ENCODE measurements at places on chromosomes 6 and 20.

DNA sequence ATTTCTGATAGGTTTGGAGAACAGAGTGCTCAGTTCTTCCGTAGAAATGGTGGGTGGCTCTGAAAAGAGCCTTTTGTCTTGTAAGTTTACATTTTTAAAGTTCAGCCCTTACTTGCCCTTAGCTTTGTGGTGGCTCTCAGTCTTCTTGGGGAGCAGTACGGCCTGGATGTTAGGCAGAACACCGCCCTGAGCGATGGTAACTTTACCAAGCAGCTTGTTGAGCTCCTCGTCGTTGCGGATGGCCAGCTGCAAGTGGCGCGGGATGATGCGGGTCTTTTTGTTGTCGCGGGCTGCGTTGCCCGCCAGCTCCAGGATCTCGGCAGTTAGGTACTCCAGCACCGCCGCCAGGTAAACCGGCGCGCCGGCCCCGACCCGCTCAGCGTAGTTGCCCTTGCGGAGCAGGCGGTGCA is 19.5 kb downstream of the OR2B2 start:
- no peak for DNase-seq

- DNase-seq = peak; percentile 92
These were observed 1567.8 kb upstream of the DEFB115 start for GRCh38 chr20:29689411-29690225.

GRCh38 chr6:137044366-137045221 is at the start of gene IL20RA:
TSS of gene IL20RA (minus strand) at chr6:137044965. CDS start at chr6:137044728, 237 bp downstream.
- DNase-seq = peak; percentile 77

GRCh38 chr20:50388733-50389437 is 121.3 kb upstream of the PTPN1 start:
- no peak for DNase-seq

DNA sequence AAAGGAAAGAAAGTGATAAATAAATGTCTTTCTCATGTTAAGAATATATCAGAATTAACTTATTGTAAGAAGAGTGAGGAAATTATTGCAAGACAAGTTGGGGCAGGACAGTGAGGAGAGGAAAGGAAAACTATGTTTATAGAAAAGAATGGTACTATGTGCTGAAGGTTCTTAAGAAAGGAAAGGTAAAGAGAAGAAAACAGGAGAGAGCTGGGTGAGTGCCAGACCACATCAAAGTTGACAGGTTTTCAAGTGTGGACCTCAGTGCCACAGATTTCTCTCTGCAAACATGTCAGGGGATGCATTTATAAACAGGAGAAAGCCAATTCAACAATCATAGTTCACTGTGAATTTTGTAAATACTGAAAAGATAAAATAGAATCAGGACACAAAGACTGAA is 439.2 kb downstream of the PKHD1 start:
- DNase-seq = peak; percentile 68

DNA sequence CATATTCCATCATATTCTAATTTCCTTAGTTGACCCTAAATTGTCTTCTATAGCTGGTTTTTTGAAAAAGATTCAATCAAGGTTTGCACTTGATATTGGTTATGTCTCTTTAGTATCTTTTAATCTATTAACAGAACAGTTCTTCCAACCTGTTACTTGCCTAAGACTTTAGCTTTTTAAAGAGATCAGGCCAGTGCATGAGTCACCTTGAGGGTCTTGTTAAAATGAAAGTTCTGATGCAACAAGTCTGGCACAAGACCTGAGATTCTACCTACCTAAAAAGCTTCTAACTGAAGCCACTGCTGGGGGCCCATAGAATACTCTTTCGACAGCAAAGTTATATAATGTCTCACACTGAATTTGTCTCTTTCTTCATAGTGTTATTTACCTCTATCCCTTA is 3.2 kb downstream of the USP45 start:
- no peak for DNase-seq

DNA sequence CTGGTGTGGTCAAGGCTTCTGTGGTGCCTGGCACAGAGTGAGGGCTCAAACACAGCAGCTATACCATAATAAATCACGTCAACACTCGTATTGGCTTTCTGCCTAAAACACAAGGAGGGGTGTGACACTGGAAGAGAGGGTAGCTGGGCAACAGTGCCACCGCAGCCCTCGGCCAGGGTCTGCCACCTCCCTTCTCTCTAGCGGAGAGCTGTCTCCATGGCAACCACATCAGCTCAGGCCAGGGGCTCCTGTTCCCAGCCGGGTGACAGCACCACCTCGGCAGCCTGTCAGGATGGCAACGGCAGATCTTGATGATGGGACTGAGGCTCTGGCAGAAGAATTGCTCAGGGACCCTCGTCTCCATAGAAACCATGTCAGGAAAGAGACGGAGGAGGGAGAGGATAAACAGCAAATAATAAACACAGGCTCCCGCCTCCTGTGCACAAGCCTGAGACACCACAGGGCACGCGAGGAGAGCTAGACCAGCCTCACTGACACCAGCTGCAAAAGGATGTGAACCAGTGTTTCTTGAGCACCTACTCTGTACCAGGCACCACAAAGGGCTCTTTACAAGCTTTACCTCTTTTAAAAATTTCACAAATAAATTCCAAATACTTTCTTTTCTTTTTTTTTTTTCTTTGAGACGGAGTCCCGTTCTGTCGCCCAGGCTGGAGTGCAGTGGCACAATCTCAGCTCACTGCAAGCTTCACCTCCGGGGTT is 50.4 kb upstream of the TLDC2 start:
- peak; percentile 13 for DNase-seq

DNA sequence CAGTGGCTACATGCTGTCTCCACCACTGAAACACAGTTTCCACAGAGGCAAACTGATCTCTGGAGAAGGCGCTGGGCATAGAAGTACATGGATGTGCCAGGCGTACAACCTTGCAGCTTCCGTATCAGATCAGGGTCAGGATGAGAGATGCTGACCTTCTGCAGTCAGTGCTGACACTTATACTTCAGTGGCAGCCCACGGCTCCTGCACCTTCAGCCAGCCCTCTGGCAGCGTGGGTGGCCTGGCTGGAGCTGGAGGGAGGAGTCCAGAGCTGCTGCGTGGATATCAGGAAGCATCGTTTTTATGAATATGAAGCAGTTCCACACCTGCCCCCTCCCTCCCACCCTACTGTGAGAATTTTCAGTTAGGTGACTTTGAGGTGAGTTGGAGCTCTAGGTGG is 149.3 kb downstream of the CFAP61 start:
- no peak for DNase-seq

DNA sequence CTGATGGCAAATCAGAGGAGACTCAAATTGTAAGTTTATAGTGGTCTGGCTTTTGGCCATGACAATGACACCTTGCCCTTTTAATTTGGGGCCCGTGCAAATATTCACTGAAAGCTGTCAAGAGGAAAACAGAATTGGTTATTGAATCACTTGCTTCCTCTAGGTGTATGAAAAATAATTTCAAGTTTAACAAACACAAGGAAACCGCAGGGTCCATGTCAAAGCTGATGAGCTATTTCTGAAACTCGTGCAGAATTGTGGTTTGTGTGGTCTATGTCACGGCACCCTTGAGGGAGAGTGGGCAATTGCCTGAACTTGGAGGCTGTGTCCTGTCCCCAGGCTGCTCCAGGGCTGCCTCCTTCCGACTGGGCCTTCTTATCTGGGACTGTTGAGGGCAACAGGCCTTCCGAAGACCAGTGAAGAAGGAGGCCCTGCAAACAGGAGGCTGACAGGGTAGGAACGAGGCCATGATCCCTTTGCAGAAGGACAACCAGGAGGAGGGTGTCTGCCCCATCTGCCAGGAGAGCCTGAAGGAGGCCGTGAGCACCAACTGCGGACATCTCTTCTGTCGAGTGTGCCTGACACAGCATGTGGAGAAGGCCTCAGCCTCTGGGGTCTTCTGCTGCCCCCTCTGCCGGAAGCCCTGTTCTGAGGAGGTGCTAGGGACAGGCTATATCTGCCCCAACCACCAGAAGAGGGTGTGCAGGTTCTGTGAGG is 788 bp downstream of the TRIM40 start:
- DNase-seq = no peak

DNA sequence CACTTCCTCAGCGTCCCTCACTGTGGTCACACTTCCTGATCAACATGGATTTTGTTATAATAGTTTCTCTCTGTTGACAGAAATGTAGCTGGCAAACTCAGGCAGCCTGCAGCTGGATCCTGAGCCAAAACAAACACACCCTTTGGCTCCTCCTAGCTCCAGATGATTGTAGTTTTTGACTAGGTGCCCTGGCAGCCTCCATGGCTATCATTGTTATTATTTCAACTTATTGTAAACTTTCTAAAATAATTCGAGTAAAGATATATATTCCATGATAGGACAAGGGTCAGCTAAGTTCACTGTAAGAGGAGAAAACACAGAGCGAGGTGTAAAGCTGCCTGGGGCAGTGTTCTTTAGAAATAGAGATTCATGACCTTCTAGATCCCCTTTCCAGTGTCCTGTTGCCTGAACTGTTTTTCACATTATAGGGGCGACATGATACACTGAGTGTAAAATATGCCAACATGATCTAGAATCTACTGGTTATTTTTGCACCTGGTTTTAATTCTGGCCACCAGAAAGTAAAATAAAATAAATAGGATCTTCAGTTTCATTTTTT is 98.2 kb upstream of the HDGFL1 start:
- DNase-seq = peak; percentile 83

GRCh38 chr20:17648791-17649730 is 33.0 kb downstream of the RRBP1 start:
- DNase-seq = peak; percentile 69

DNA sequence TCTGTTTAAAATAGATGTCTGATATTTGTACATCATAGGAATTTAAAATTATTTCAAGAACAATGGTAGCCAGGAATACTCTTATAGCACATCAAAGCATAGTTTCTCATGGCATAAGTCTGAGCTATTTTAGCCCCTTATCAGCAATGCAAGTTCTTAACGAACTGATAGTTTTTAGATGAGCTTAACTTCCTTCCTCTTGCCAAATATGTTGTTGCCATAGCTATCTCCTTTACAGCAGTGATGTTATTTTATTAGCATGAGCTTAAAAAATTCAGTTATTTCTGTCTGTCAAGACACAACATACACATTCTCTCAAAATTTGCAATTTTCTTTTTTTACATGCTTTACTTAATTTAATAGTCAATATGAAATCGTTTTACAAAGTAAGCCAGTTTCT is 867.2 kb downstream of the PHF3 start:
- no peak for DNase-seq

- no peak for DNase-seq
These were observed 33.5 kb downstream of the GHRH start for GRCh38 chr20:37228082-37228481.

DNA sequence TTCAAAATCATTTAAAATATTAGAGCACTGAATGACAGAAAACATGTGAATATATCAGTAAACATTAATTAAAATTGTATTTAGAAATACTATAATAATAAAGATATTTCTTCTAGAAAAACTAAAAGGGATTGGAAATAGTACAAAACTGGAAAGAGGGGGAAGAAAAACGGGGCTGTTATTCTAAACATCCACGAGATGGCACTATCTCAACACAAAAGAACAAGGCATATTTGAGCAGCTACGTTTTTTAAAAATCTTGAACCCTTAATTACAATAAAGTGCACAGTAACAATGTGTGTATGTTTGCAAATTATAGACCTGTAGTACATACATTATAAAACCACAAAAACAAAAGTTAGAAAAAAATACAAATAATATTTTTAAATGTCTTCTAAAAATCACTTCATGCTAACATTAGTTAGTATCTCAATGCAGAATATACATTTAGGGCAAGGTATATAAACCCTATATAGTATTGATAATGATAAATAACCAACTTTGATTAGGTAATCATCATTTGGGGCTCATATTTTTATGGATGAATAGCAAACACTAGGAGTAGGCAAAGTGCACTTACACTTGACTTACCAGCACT is 42.5 kb upstream of the PNISR start:
- DNase-seq = peak; percentile 55

GRCh38 chr6:73340048-73340447 is 14.0 kb downstream of the DPPA5 start:
- DNase-seq = peak; percentile 83

DNA sequence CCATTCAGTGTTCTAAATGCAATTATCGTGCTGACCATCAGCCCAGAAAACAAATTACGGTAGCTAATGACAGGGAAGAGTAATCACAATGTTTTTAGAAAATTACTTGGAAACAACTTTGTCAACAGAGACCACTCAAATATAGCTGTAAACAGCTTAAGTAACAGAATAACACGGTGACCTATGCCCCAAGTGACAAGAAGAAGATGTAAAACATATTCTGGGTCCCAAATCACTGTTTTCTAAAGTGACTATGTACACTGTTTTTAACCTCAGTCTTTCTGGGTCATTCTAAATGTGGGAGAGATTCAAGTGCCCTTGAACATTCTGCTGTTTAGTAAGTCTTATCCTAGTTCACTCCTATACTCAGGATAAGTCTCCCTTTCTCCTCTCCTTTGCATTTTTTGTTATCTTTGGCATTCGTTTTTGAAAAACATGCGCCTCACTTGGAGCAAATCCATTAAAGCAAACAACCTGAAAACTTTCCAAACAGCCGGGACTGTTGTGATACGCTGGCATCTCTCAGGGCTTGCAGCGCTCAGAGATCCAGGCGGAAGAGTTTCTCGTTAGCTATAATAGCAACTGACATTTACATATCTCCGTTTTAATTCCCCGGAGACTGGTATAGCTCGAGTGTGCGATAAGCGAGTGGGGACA is 114.5 kb upstream of the SOX4 start:
- no peak for DNase-seq

- no peak for DNase-seq
These were observed 410.2 kb upstream of the MAP3K7 start for GRCh38 chr6:90997076-90997475.

DNA sequence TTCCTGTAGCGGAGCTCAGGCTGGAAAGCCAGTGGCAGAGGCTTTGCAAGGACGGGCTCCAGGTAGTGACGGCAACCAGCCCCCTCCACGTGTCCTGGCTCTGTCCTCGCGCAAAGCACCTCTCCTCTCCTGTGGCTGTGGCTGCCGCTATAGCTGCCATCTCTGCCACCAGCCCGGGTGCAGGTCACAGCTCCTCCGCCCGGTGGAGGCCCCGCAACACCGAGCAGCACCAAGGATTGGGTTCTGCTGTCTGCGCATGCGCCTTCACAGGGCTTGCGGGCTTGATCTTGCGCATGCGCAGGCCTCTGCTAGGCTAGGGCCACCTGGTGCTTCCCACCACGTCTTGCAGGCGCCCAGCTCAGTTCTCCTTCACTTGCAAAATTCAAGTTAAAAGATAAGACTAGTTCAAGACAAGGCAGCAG is 625.4 kb downstream of the QKI start:
- peak; percentile 89 for DNase-seq

- DNase-seq = no peak
These were observed 7.8 kb downstream of the PREX1 start for GRCh38 chr20:48819821-48820648.

GRCh38 chr6:116969211-116969863 is 92.3 kb downstream of the RFX6 start:
- peak; percentile 78 for DNase-seq

GRCh38 chr20:37344506-37345338 is 1.2 kb upstream of the SRC start:
- DNase-seq = peak; percentile 83

DNA sequence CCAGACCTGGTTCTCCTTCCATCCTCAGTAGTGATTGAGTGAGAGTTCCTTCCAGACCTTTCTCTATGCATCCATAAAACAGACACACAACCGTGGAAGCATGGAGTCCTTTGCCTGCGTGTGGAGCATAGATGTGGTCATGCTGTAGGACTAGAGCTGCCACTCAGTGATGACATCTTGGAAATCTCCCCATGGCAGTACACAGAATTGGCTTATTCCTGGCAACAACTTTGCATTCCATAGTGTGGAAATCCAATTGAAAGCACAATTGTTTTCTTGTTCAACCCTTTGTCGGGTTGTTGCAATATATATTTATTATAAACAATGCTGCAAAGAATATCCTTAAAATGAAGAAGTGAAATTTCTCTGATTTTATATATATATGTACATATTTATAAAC is 547.8 kb downstream of the CDH26 start:
- no peak for DNase-seq

Data from DMS53 (cell line).